ENCODE measurements at places on chromosomes 3 and 15.
A peak's percentile ranks its signal among the peaks of the same experiment; 100 is the strongest.

- DNase-seq: no peak
Measured at GRCh38 chr3:132042681-132043080, 7.9 kb upstream of the CPNE4 start.

- DNase-seq: no peak
Measured at GRCh38 chr15:29736744-29737020, 85.6 kb downstream of the TJP1 start.

- DNase-seq: no peak
Measured at GRCh38 chr3:33921608-33922007, 123.2 kb downstream of the PDCD6IP start.

GRCh38 chr3:122886946-122887345 is 92.1 kb downstream of the SLC49A4 start:
- no peak for DNase-seq

GRCh38 chr3:181683563-181683962 is 28.2 kb upstream of the SOX2 start:
- no peak for DNase-seq

DNA sequence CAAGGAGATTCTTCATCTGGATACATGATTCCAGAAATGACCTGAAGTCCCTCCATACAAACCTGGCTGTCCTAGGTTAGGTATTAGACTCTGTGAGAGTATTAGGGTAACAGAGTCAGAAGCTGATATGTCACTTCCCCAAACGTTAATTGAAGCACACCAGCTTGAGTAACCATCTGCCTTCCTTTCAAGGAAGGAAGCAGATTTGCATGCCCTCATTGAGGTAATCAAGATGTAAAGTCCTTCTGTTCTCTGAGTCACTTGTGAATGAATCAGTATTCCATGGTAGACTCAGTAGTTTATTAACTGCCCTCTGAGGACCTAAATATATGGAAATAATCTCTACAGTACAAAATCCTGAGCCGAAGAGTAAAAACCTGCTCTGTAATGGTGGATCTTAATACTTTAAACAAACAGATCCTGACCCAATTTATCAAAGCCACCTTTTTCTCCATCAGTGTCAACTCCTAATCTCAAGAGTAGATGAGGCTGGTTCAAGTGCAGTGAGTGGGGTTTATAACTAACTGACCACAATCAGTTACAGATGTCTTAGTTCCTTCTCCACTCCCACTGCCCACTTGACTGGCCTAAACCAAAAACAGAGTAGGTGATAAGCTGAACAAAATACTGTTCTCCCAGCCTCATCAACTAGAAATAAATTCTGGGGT is 246.2 kb upstream of the CHRM5 start:
- DNase-seq: no peak

GRCh38 chr15:59548501-59549226 is 62.9 kb upstream of the GCNT3 start:
- DNase-seq: no peak

- no peak for DNase-seq
Measured at GRCh38 chr15:92848464-92848851, 51.7 kb upstream of the CHD2 start.

GRCh38 chr3:54888873-54889272 is 39.0 kb downstream of the LRTM1 start:
- DNase-seq: no peak

- DNase-seq: no peak
Measured at GRCh38 chr3:8962226-8962861, 928 bp downstream of the RAD18 start.

DNA sequence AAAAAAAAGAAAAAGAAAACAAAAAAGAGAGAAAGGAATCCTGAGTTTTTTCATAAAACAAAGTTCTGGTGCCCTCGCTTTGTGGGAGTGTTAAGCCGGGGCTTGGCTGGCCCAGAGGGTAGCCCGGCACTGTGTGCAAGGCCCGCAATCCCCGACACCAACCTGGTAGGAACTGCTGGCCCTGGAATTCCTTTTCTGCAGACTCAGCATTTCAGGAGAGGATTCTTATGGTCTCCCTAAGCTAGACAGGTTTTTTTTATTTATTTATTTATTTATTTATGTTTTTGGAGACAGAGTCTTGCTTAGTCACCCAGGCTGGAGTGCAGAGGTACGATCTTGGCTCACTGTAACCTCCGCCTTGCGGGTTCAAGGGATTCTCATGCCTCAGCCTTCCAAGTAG is 238.8 kb downstream of the PDCD6IP start:
- no peak for DNase-seq

DNA sequence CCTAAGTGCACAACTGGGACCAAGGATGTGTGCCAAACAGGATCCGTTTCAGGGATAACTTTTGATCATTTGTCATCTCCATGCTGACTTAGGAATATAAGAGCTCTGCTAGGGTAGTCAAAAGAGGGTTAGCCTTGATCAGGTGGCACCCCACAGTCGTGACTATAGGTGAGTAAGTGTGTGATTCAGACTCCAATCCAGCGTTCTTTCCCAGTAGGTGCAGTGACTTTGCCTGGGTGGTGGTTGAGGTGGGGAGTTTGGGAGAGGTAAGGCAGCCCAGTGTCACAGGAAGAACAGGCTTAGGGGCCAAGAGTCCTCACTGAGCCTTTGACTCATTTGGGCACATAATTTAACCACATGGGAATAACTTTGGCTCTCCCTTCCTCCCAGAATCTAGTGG is 51.0 kb downstream of the CHDH start:
- DNase-seq: no peak

DNA sequence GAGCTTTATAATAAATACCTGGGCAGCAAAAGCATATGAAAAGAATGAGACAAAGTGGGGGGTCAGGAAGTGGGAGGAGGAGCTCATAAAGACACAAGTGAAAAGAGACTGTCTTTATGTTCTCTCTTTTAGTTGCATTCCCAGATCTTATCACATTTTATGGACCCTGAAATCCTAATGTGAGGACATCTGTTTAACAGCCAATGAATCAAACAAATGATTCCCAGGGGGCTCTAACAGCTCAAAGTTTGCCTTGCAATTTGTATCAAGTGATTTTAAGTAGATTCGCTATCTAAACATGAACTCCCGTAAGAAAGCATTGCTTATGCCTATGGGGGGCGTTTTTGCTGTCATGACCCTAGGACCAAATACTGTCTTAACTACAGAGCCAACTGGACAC is 332.3 kb upstream of the CNTN4 start:
- DNase-seq: no peak

- DNase-seq: no peak
Measured at GRCh38 chr3:49807431-49808114, 4.5 kb downstream of the INKA1 start.

DNA sequence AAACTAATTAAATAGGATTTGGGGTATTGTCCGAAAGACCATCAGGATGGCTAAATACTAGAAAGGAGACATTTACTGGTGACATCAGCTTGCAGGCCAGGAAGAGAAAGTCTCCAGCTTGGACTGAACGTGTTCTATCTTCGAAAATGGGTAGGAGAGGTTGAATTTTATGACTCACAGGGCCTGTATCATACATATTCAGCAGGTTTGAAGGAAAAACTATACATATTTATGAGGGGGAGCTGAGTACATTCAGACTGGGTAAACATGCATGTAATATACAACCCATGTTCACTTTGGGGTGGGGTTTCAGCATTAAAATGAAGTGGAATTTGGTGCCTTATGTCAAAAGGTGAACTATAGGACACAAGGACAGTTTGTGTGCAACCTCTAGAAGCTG is 129.3 kb upstream of the CRBN start:
- DNase-seq: no peak

DNA sequence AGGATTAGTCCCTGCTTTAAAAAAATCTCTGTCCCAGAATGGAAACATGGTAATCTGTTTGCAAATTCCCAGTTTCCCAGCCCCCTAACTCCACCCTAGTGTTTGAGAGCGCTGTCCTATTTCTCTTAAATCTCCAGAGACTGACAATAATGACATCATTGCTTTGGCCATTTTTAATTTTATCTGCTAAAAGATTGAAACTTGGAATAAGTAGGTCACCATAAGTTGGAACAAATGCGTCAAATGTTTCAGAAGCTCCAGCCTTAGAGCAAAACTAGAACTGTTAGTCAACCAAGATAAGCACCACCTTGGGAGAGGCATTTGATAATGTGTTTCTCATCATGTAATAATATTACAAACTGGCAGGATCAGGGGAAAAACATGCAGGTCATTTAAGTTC is 25.7 kb upstream of the MB21D2 start:
- no peak for DNase-seq

- no peak for DNase-seq
Measured at GRCh38 chr15:68363353-68363752, 68.6 kb downstream of the ITGA11 start.

DNA sequence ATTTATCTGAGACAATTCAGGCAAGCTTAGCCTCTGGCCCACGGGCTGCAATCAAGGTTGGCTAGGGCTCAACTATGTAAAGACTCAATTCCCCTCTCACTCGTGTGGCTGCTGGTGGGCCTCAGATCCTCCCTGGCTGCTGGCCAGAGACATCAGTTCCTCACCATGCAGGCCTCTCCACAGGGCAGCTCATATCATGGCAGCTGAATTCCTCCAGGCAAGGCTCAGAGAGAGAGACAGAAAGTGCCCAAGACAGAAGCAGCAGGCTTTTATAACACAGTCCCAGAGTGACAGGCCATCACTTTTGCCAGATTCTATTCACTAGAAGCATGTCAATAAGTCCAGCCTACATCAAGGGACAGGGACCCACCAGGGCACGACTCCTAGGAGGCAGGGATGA is 63.2 kb downstream of the XXYLT1 start:
- DNase-seq: no peak

- no peak for DNase-seq
Measured at GRCh38 chr3:17942856-17943255, 200.4 kb upstream of the TBC1D5 start.

- DNase-seq: no peak
Measured at GRCh38 chr3:175526191-175526590, 667.1 kb downstream of the NAALADL2 start.

DNA sequence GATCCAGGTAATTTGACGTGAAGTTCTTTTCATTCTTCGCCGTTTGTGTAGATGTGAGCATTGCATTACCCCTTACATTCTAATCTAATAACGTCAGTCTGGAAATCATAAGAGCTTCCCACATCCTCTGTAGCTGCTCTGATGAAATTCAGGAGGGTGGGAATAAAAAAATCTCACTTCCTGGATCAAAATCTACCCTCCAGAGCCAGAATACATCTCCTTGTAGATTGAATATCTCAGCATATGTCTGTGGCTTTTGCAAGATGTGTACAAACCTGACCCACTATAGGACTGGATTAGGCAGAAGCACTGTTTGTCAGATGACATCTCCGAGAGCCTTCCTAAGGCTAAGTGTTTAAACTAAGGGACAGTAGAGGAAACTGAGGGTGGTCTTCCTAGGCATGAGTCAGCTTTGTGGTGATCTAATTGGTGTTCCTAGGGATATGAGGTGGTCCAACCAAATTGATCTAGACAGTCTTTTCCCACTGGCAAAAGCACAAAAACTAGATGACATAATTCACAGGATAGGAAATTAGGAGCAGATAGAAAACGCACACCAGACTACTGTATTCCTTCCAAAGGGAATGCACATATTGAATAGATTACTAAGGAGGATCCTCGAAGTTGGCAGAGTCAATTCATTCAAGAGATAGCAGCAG is 216.3 kb upstream of the LRTM1 start:
- DNase-seq: no peak

- DNase-seq: no peak
Measured at GRCh38 chr15:74394090-74394846, 26.8 kb upstream of the CYP11A1 start.

- DNase-seq: no peak
Measured at GRCh38 chr3:106431721-106432120, 562.9 kb upstream of the CBLB start.

GRCh38 chr3:86914670-86915069 is 76.3 kb downstream of the VGLL3 start:
- DNase-seq: no peak

GRCh38 chr15:40925863-40926658 is 3.1 kb upstream of the DLL4 start:
- peak; percentile 48 for DNase-seq

- DNase-seq: no peak
Measured at GRCh38 chr3:70561796-70562195, 249.4 kb upstream of the MDFIC2 start.

GRCh38 chr15:69510556-69510955 is 57.9 kb downstream of the RPLP1 start:
- DNase-seq: no peak

- DNase-seq: no peak
Measured at GRCh38 chr3:52238761-52239701, at the start of gene TWF2. TWF2 (minus strand) TSS chr3:52239158; CDS start chr3:52239016, 142 bp downstream.

GRCh38 chr15:95202569-95203349 is 971.4 kb downstream of the MCTP2 start:
- DNase-seq: no peak

DNA sequence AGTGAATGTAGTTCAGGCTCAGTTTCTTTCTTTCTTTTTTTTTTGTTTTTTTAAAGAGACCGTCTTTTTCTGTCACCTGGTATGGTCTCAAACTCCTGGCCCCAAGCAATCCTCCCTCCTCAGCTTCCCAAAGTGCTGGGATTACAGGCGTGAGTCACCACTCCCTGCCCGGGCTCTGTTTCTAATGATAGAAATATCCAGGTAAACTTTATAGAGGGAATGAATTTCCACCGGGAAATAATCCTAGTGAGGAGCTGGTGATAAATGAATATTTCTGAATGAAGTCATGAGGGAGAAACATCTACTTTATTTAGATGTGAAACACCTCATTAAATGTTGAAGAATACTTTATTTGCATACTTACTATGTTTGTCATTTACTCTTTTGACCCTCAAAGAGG is 7.2 kb downstream of the RNF13 start:
- no peak for DNase-seq

GRCh38 chr15:31098953-31099740 is 2.4 kb downstream of the TRPM1 start:
- no peak for DNase-seq

DNA sequence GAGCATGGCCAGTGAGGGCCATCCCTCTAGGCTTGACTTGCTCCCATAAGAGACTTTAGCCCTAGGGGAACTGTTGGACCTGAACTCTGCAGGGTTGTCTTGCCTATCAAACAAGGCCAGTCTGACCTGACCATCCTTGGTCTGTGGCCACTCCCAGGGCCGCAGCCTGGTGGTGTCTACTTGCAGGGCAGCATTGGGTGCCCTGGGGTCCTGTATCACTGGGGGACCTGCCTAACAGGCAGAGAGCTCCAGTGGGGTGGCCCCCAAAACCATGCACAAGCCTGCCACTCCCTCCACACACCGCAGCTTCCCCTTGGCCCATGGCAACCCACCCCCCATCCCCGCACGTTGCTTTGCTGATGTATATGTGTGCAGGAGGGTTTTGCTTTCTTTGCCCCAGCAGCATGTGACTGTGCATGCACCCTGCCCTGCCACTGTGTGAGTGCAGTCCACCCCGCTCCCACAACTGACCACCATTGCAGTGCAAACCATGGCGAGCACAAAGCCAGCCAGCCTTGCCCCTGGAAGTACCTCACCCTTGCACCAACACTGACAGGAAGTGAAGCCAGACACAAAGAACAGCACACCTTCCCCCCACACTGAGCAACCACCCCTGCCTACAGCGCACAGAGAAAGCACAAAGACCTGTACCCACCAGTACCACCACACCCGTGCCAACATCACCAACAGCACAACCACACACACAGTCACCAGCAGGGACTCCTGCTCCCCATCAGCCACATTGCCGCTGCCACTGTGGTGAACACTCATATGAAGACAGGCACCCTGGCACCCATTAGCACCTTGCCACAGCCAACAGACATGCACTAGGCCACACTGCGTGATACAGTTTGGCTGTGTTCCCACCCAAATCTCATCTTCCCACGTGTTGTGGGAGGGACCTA is 88.8 kb downstream of the SENP7 start:
- DNase-seq: no peak

Data from hypothalamus (tissue), 51 donors.